ENCODE measurements at places on chromosomes 16 and 17.

GRCh38 chr17:40901981-40902474 is 17.0 kb upstream of the KRT20 start:
- no peak for DNase-seq

GRCh38 chr16:73234496-73234895 is 186.6 kb upstream of the ZFHX3 start:
- DNase-seq, result no peak

DNA sequence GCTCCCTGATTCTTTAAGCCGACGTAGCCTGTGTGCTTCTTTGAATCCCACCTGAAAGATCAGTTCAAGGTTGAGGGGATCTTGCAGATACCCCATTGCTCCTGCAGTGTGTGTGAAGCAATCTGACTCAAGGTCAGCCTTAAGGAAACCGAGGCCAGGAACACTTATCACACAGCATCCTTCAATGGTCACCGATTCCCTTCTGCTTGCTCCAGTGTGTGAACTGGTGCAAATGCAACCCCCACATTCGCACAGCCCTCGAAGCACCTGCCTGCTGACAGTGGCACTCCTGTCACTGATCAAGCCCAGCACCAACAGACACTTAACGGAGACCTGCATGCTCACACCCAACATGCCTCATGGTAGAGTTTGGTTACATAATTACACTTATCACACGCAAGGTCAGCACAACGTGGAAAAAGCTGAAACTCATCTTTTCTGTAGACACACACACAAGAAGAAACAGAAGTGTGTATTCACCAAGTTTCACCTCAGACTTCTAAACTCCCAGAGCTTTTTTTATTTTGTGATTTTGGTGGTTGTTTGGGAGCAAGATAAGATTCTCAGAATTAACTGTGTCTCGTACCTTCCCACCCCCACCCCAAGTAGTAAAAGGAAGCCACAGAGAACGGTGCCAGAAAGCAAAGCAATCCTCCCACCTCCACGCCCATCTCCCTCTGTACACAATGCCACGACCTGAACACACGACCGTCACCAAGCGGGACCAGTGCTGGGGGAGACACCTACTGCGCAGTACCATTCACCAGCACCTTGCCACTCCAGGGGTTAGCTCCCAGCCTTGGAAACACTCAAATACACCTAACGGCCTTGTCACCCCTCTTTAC is 37.2 kb downstream of the LITAFD start:
- DNase-seq, result no peak

- no peak for DNase-seq
These were observed 33.3 kb upstream of the FOXF1 start for GRCh38 chr16:86476956-86477534.

DNA sequence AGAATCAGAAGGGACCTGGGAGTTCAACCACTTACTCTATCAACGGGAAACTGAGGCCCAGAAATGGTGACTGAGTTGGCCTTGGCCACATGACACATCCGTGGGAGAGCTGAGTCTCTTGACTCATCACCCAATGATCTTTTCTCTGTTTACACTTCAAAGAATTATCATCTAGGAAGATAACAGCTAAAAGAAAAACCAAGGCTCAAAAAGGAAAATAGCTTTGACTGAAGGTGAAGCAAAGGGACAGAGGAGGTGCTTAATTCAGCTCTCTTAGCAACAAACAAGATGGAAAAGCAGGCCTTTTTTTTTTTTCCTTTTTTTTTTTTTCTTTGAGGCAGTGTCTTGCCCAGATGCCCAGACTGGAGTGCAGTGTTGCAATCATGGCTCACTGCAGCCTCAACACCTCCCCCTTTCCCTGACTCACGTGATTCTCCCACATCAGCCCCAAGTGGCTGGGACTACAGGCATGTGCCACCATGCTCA is 16.7 kb downstream of the ERCC4 start:
- DNase-seq, result no peak

All from right kidney (tissue), 9 donors.